Glutamatergic neuron (in vitro differentiated cells): ENCODE measurements at places on chromosomes 3 and 15. TPM values are rescaled to one million over a fixed set of nuclear protein-coding genes. Genes with fewer than 3 reads are reported as not detected.

Gene FBXO40
- not detected for total RNA-seq

Gene LMLN
- 3.7 TPM for total RNA-seq

Gene PARP15
- 0.29 TPM for total RNA-seq

Gene CFAP100
- not detected for total RNA-seq

Gene RPL35A
- 728 TPM for total RNA-seq

Gene WNT5A
- total RNA-seq = 0.76 TPM

Gene SKOR1
- 4.0 TPM for total RNA-seq

Gene BNC1
- 1.1 TPM for total RNA-seq

Gene SOX14
- not detected for total RNA-seq

Gene CD200
- 67.9 TPM for total RNA-seq

Gene ST6GAL1
- 156 TPM for total RNA-seq

Gene BCL2A1
- not detected for total RNA-seq

Gene MBNL1
- total RNA-seq = 36.6 TPM

Gene PIERCE2
- 1.9 TPM for total RNA-seq

Gene MB21D2
- 42.5 TPM for total RNA-seq

Gene CHL1
- total RNA-seq = 35.5 TPM

Gene RASL12
- total RNA-seq = 0.44 TPM

Gene GHSR
- total RNA-seq = not detected

Gene RAD18
- 11.9 TPM for total RNA-seq

Gene GCNT3
- not detected for total RNA-seq

Gene ZBTB20
- 27.5 TPM for total RNA-seq

Gene INKA1
- total RNA-seq = 4.2 TPM

Gene RGMA
- 56.6 TPM for total RNA-seq

Gene CDHR4
- not detected for total RNA-seq

Gene LSG1
- total RNA-seq = 26.5 TPM

Gene APEH
- total RNA-seq = 119 TPM

Gene RLBP1
- not detected for total RNA-seq

Gene ADAMTS7
- total RNA-seq = 181 TPM

Gene GOLGA6L10
- total RNA-seq = 0.96 TPM

Gene BCHE
- total RNA-seq = 4.0 TPM

Gene PP2D1
- total RNA-seq = not detected

Gene SLC28A1
- 0.25 TPM for total RNA-seq

Gene PLSCR2
- total RNA-seq = not detected

Gene HRG
- not detected for total RNA-seq

Gene VEPH1
- 9.3 TPM for total RNA-seq

Gene CCNDBP1
- 86.8 TPM for total RNA-seq

Gene RTP4
- total RNA-seq = not detected

Gene AGBL1
- total RNA-seq = 0.76 TPM

Gene CCDC80
- 0.86 TPM for total RNA-seq

Gene MYRIP
- 1.8 TPM for total RNA-seq

Gene SERINC4
- total RNA-seq = not detected

Gene CELF6
- total RNA-seq = 4.1 TPM

Gene PTX3
- total RNA-seq = 2.4 TPM

Gene KNL1
- 4.0 TPM for total RNA-seq

Gene PLIN1
- total RNA-seq = not detected

Gene BSN
- total RNA-seq = 46.9 TPM

Gene CHRNA3
- total RNA-seq = 208 TPM

Gene GOLGA6L7
- total RNA-seq = not detected

Gene GLDN
- 0.56 TPM for total RNA-seq

Gene KLHL6
- total RNA-seq = not detected

Gene IL16
- total RNA-seq = 0.27 TPM

Gene KCNMB2
- total RNA-seq = 0.47 TPM

Gene NAALADL2
- total RNA-seq = 1.6 TPM
